ENCODE measurements at places on chromosomes 3 and 15. TPM values are rescaled to one million over a fixed set of nuclear protein-coding genes. Genes with fewer than 3 reads are reported as not detected.

DNA sequence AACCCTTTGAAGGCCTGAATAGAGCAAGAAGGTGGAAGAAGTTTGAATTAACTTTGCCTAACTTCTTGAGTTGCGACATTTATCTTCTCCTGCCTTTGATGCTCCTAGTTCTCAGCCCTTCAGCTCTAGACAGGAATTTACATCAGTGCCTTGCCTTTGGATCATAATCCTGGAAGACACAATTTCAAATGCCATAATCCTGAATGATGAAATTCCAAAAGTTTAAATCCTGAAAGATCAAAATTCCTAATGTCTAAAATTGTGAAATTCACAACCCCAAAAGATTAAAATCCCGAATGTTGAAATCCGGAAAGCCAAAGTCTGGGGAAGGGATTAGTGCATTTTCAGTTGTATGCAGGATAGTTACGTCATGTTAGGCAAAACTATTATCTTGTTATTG is 166.6 kb upstream of the PDZRN3 start:
- DNase-seq: no peak

The MAPK6 gene
- 38.7 TPM for total RNA-seq

The FHIT gene
- 7.6 TPM for total RNA-seq

DNA sequence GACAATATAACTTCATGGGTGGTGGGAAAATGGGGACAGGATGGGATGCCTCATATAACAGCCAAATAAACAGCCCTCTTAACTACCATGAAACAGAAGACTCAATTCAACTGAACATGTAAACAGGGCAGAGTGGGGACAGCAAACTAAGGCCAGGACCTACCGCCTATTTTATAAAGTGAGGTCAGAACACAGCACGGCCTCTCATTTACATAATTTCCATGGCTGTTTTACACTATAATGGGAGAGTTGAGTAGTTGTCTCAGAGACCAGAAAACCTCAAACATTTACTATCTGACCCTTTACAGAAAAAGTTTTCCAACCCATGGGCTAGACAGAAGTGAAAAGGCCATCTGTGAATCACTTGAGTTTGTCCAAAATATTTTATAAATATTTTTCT is 56.7 kb upstream of the SNRPA1 start:
- no peak for DNase-seq

The SMC4 gene
- 181 TPM for total RNA-seq

Measured in PC-9 (cell line).